ENCODE measurements at places on chromosomes 5 and 9.
A peak's percentile ranks its signal among the peaks of the same experiment; 100 is the strongest.

DNA sequence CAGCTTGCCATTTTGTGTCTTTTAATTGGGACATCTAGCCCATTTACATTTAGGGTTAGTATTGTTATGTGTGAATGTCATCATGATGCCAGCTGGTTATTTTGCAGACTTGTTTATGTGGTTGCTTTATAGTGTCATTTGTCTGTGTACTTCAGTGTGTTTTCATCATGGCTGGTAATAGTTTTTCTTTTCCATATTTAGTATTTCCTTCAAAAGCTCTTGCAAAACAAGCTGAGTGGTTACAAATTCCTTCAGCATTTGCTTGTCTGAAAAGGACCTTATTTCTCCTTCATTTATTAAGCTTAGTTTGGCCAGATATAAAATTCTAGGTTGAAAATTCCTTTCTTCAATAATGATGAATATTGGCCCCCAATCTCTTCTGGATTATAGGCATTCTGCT is 28.5 kb upstream of the TNFSF15 start:
- no peak for DNase-seq

DNA sequence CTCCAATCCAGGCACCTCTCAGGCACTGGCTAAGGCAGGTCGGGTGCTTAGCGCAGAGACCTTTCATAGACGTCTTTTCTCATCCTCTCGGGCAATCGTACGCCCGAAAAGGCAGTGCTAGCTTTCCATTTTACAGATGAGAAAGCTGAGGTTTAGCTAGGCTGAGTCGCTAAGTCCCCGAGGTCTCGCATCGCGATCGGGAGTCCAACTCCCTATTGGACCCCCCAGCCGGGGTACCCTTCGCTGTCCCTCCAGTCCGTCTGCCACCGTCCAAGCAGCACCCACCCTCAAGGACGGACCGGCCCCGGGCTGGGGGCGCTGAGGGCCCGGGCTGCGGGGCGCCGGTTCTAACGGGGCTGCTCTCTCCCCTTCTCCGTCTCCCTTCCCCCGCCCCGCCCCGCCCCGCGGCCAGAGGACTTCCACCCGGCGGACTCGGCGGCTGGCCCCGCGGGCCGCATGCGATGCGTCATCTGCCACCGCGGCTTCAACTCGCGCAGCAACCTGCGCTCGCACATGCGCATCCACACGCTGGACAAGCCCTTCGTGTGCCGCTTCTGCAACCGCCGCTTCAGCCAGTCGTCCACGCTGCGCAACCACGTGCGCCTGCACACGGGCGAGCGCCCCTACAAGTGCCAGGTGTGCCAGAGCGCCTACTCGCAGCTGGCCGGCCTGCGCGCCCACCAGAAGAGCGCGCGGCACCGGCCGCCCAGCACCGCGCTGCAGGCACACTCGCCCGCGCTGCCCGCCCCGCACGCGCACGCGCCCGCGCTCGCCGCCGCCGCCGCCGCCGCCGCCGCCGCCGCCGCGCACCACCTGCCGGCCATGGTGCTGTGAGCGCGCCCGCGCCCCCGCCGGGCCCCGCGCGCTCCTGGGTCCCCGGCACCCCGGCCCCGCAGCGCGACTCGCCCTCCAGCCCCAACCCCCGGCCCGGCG is 12.5 kb upstream of the EXOSC2 start:
- peak; percentile 77 for DNase-seq

GRCh38 chr9:98780059-98780749 is 16.2 kb downstream of the ANKS6 start:
- DNase-seq, result no peak

GRCh38 chr5:67813877-67814539 is 401.5 kb upstream of the PIK3R1 start:
- DNase-seq, result no peak

DNA sequence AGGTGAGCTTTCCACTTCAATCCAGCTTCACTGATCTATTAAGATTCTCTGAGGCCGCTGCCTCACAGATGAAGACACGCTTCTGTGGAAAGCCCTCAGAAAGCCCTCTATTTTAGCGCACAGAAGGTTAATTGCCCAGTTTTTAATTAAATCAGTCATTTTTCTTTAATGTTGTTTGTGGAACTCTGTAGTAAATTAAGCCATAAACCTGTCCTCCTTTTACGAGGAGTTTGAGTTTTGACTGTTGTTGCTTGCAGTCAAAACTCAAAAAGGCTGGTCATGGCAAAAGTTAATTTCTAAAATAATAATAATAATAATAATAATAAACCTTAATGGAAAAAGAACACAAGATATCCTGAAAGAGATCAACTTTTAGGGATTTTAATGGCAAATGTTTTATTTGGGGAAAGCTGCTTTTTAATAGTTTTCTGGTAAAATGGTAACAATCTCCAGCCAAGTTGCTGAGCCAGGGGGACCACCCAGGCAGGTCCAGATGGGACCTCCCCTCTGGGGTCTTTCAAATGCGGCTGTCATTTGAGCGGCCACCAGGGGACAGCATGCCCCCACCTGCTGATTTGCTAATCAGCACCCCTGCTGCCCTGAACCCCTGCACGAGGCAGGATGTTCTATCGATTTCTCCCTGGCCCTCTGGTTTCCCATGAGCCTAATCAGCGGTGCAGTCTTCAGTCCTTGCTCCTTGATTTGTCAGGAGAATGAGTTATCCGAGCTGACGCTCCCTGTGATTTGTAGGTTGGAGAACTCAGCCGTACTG is 247.2 kb downstream of the FSTL4 start:
- no peak for DNase-seq

DNA sequence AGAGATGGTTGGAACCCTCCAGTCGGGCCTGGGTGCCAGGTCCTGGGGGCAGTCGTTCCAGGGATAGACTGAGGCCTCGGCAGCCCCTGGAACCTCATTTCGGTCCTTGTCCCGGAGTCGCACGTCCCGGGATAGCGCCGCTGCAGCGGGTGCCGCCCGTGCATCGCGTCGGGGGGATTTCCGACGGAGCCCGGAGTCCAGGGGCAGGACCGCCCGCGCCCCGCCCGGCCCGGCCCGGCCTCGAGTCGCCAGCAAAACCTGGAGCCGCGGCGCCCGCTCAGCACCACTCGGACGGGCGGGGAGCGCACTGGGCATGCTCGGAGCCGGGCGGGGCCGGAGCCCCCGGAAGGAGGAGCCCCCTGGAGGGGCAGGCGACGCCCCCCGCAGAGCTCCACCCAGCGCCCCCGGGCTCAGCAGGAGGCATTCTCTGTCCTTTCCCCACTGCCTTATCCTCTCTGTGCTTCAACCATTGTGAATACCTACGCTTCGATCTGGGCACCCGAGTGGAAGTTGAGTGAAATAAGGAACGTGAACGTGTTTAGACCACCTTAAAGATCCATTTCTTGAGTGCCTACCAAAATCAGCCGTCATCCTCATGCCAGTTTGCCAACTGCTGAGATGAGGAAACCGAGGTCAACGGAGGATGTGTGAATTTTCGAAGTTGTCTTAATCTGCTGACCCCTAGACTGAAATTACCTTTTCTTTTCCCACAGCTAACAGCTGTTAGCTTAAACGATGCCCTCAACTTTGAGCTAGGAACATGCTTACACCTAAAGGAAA is 1.7 kb upstream of the PTPN3 start:
- DNase-seq, result no peak

DNA sequence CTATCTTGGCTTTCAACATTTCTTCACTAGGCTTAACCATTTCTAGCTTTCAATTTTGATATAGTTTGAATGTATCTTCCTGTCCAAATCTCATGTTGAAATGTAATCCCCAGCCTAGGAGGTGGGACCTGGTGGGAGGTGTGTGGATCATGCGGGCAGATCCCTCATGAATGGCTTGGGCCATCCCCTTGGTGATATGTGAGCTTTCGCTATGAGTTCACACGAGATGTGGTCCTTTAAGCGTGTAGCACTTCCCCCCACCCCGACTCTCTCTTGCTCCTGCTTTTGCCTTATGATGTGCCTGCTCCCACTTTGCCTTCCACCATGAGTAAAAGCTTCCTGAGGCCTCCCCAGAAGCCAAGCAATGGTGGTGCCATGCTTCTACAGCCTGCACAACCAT is 40.6 kb downstream of the PHAX start:
- no peak for DNase-seq

GRCh38 chr9:17739022-17739421 is 160.2 kb downstream of the SH3GL2 start:
- no peak for DNase-seq

- DNase-seq, result no peak
Observed at GRCh38 chr5:107056278-107056677, 614.5 kb downstream of the EFNA5 start.

DNA sequence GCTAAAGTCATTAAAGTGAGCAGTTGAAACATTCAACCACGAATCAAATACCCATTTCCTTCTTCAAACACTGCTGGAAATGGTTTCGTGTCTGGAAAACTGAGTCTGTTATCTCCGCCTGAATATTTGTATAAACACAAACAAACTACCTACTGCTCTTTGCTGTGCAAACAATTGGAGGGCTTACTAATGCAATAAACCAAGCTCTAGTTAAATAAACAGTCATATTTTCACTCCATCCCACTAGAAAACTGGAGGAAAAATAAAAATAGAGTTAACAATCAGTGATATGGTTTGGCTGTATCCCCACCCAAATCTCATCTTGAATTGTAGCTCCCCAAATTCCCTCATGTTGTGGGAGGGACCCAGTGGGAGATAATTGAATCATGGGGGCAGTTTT is 397.6 kb downstream of the RASEF start:
- DNase-seq, result no peak

DNA sequence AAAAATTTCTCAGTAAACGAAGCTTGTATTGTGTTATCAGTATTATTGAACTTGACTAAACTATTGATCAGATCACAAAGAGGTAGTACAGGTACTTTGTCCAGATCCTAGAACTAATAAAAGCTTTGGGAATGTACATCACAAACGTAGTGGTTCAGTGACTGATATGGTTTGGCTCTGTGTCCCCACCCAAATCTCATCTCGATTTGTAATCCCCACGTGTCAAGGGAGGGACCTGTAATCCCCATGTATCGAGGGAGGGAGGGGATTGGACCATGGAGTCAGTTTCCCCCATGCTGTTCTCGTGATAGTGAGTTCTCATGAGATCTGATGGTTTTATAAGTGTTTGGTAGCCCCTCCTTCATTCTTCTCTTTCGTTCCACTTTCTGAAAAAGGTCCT is 100.9 kb downstream of the ARRDC3 start:
- DNase-seq, result no peak

DNA sequence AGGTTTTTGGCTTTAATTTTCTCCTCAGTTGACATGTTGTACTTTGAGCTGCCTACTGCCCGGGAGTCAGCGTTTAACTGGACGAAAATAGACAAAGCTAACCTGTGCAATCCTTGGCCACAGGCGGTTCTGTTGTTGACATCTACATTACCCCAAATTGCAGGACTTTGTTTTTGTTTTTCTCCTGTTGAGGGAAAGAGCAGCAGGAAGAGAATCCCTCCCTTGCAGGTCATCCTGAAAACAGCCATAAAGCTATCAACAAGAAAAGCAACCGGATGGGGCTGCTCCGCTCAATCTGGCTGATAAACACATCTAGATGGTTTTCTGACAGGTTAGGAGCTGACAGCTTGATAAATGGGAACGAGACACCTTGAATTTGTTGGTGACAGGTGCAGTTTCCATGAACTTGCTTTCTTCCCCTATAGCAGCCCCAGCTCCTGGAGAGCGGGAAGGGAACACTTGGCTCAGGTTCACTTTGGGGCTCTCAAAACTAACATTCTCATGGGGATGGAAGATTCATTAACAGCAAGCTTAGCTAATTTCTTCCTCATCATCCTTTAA is 331.5 kb downstream of the SLIT3 start:
- DNase-seq, result no peak

DNA sequence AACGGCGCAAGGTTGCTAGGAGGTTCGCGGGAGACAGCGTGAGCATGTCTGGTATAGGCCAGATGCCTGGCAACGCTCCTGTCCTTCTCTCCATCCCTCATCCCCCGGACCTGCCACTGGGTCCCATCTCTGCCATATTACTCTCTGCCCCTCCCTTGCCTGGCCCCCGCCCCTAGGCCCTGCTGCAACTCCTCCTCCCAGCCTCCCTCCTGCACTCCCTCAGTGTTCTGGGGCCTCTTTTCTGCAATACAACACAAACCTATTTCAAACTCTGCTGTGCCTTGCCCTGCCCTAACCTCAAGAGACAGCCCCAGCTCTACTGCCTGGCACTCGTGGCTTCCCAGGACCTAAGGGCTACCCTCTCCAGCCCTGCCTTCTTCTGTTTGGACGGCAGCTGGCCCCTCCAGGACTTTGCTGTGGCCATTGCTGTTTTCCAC is 8.9 kb upstream of the DBN1 start:
- no peak for DNase-seq

DNA sequence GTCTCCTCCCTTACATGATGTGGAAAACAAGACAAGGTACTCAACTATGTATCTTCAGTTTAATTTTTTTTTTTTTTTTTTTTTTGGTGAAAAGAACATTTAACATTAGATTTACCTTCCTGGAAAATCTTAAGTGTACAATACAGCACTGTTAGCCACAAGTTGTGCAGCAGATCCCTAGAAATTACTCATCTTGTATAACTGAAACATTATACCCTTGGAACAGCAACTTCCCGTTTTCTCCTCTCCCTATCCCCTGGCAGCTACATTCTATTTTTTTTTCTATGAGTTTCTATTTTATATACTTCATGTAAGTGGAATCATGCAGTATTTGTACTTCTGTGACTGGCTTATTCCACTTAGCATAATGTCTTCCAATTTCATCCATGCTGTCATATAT is 421.9 kb upstream of the FTMT start:
- no peak for DNase-seq

DNA sequence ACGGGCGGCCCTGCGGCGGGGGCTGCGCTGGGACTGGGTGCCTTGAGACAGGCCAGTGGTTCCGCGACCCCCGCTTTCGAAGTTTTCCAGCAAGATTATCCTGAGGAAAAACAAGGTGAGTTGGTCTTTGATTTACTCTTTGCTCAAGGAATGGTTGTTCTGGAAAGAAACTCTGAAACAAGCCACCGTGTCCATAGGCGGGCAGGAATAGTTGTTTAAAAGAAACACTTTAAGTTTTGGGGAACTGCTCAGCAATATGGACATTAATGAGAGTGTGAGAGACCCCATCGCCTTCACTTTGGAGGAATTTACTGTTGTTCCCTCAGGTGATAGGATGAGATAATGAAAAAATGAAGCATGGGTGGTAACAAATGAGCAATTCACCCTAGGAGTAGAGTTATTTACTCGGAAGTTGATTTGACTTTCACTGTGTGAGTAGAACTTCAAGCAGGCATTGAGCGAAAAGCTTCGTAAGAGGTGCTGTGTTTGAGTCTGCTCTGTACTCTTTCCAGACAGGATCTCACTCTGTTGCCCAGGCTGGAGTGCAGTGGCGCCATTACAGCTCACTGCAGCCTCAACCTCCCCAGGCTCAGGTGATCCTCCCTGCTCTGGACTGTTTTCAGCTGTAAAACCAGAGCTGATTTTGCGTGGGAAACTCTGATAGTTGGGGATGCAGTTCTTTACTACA is 1.1 kb downstream of the DMRTA1 start:
- DNase-seq, result no peak

DNA sequence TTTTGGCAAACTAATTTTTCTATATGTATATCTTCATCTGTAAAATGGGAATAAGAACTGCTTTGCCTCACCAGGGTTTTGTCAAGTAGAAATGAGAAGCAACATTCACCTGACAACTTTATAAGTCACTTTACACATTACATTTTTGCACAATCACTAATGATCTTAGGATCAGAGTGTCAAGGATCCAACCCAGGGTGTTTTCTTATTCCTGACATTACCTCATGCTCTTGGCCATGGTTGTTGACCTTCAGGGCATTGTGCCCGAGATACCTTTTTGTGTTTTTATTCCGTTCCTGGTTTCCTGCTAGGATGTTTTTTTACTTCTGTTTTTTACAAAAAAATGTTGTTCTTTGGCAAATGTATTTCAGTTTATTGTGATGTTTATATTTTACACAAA is 22.2 kb upstream of the RASA1 start:
- no peak for DNase-seq

- DNase-seq, result no peak
Observed at GRCh38 chr9:34983209-34983608, 6.3 kb upstream of the DNAJB5 start.

Data from activated CD4-positive, alpha-beta T cell treated with anti-CD3 and anti-CD28 coated beads, Interleukin-2, amount 50 U/mL, for 16 hours (primary cell).